GM06990 (cell line): ENCODE measurements at places on chromosomes 3 and 15.
A peak's percentile ranks its signal among the peaks of the same experiment; 100 is the strongest.

GRCh38 chr3:123394391-123395020 lies 54.4 kb downstream of the ADCY5 start:
- DNase-seq: no peak

GRCh38 chr15:31263751-31264558 lies 62.7 kb upstream of the KLF13 start:
- DNase-seq: peak; percentile 88

DNA sequence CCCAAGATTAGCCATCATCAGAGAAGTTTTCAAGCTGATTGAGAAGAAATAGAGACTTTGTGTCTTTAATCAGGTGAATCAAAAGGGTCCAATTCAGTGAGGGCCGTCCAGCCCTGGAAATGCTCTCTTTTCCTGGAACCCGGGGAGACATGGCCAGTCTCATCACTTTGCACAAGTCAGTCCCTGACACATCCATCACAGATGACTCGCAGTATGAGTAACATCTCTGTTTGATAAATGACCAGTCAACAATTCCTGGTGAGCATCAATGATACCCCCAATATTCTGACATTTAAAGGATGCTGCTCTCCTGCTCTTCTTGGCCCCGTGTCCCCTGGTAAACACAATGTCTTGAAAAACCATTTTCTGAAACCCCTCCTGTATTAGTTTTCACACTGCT lies 26.7 kb downstream of the C3orf20 start:
- DNase-seq: no peak

DNA sequence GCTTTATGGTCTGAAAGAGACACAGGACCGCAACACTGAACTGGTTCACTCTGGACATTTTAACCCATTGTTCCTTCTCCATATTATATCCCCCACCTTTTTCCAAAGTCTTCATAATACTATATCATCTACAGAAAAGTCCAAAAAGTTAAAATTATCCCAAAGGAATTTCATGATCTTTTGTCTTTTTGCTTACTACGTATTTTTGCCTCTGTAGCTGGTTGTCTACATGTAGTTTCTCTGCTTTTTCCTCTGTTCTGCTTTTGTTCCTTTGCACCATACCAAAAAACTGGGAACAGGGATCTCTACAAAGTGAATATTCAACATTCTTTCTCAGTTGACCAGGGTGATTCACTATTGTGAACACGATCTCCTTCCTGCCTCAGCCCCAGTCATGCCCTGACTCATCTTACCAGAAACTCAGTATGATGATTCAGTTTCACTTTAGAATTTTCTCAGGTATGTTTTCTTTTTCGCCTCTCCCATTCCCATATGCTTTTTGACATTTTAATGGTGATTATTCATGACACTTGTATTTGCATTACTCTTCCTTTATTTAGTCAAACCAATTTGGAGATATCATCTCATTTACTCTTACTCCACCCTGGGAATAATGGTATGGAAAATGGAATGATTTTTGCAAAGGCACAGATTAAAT lies 14.5 kb downstream of the EMC4 start:
- DNase-seq: no peak

- no peak for DNase-seq
Measured at GRCh38 chr3:195196266-195196665, 74.7 kb downstream of the XXYLT1 start.

GRCh38 chr15:72183781-72184164 lies 13.8 kb downstream of the GRAMD2A start:
- no peak for DNase-seq

DNA sequence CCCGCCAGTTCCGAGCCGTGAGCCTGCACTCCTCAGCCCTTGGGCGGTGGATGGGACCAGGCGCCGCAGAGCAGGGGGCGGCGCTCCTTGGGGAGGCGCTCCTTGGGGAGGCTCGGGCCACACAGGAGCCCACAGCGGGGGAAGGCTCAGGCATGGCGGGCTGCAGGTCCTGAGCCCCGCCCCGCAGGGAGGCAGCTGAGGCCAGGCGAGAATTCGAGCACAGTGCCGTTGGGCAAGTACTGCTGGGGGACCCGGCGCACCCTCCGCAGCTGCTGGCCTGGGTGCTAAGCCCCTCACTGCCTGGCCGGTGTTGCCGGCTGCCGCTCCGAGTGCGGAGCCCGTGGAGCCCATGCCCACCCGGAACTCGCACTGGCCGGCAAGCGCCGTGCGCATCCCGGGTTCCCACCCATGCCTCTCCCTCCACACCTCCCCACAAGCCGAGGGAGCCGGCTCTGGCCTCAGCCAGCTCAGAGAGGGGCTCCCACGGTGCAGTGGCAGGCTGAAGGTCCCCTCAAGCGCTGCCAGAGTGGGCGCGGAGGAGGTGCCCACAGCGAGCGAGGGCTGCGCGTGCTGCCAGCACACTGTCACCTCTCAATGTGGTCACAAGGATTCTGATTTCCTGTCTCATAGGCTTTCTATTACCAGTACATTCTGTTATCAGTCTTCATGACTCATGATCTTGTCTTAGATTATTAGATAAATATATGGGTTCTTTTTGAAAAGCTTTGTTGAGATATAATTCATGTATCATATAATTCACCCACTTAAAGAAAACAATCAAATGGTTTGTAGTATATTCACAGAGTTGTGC lies 44.0 kb upstream of the LRIG1 start:
- DNase-seq: no peak

DNA sequence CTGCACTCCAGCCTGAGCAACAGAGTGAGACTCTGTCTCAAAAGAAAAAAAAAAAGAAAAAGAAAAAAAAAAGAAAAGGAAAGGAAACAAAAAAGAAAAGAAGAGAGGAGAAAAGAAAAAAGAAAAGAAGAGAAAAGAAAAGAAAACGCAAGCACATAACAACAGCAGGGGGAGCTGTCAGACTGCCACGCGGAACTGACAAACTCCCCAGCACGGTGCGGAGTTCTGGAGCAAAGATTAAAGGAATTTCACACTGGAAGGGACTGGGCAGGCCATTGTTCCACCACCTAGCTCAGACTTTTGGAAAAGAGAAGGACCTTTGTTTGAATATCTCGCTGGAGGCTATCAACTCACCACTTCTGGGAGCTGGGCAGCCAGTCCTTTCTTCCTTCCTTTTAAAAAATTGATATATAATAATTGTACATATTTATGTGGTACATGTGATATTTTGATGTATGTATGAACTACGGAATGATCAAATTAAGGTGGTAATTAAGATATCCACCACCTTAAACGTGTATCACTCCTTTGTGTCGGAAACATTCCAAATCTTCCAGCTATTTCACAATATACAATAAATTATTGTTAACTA lies 40.5 kb downstream of the DPPA2 start:
- no peak for DNase-seq

- DNase-seq: peak; percentile 89
Measured at GRCh38 chr3:122794779-122795673, at the start of gene SLC49A4. TSS of gene SLC49A4 (plus strand) at chr3:122795069. CDS start at chr3:122795193, 124 bp downstream.

DNA sequence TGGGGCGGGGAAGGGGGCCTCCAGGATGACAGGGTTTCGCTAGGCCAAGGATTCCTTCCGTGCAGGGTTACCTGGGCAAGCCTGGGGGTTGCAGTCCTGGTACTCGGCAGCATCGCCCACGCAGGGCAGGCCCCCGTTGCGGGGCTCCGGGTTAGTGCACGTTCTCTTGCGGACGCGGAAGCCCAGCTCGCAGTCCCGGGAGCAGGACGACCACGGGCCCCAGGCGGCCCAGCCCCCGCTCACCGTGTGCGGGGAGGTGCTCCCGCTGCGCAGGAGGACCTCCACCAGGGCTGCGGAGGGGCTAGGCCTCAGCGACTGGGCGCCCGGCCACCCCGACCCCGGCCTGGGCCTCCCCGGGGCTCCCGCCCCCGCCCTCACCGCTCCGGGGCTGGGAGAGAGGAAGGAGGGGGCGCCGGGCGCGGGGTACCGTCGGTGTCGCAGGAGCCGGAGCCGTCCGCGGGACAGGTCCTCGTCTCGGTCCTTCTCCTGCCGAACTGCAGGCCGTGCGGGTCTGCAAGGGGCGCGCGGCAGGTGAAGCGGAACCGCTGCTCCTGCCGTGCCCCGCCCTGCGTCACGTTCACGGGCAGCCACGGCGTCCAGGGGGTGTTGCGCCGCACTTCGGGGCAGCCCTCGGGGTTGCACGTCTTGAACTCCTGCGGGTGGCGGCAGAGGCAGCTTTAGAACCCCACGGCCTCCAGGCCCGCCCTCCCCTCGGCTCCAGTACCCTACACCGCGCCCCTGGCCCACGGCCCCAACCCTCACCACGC lies 114.6 kb downstream of the SEMA5B start:
- DNase-seq: no peak

GRCh38 chr3:157067114-157067513 lies 92.8 kb downstream of the CCNL1 start:
- no peak for DNase-seq

DNA sequence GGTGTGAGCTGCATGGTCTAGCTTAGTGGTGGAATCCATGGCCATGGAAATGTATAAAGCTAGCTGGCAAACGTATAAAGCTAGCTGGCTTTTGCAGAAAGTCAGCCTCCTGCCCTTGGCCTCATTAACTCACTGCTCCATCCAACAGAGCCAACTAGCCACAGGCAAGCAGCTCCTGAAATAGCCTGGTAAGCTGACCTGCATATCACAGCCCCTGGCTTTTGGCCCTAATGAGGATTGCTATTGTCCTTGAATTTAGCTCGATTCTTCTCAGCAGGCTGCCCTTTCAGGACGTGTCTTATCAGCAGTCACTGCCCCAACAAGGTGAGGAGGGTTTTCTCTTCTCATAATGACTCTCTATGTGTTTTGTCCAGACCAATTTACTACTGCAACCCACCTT lies 446.8 kb downstream of the WDR72 start:
- DNase-seq: no peak

- no peak for DNase-seq
Measured at GRCh38 chr3:42683875-42684598, 1.3 kb upstream of the KLHL40 start.

DNA sequence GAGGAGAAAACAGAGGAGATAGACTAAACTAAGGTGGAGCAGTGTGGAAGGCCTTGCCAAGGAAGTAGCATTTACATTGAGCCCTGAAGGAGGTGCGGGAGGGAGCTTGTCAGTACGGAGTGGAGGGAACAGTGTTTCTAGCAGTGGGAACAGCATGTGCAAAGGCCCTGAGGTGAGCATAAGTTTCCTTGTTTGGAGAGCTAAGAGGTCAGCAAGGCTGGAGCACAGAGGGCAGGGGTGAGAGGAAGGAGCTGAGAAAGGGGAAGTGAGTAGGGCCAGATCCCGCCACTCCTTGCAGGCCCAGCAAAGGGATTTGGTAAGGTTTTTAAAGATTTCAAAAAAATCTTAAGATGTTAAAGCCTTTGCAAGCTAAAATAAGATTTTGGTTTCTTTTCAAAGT lies 70.1 kb downstream of the HMCES start:
- no peak for DNase-seq

DNA sequence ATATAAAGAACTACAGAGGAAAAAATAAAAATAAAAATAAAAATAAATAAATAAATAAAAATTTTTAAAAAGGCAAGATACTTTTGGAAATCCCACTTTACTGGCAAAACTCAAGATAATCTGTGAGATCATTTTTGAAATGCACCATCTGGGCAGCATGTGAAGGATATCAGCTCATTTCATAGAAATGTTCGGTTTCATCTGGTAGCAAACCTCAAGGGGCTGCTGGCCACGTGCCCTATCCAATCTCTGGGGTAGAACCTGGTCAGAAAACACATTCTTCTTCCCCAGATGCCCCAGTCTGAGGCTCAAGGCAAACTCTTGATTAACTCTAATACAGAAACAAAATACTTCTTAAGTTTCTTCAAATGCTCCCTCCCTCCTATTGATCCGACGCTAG lies 166.0 kb downstream of the FMN1 start:
- DNase-seq: no peak
